Immature natural killer cell (primary cell): ENCODE measurements at places on chromosomes 11 and 22. TPM values are rescaled to one million over a fixed set of nuclear protein-coding genes. Genes with fewer than 3 reads are reported as not detected.

OR8G5 gene
- polyA plus RNA-seq: not detected

RFPL3 gene
- polyA plus RNA-seq: not detected

SYT8 gene
- not detected for polyA plus RNA-seq

CRYBA4 gene
- polyA plus RNA-seq: not detected

CD3G gene
- polyA plus RNA-seq: 10.8 TPM

KCNQ1 gene
- polyA plus RNA-seq: 1.1 TPM

SNX19 gene
- 29.5 TPM for polyA plus RNA-seq

YAP1 gene
- polyA plus RNA-seq: not detected

MYO18B gene
- polyA plus RNA-seq: not detected

GLB1L3 gene
- not detected for polyA plus RNA-seq

STK33 gene
- not detected for polyA plus RNA-seq

MYEOV gene
- not detected for polyA plus RNA-seq
